ENCODE measurements at places on chromosomes 13 and 19.

- DNase-seq, result no peak
These were observed 349.6 kb upstream of the PCDH20 start for GRCh38 chr13:61765181-61765742.

GRCh38 chr13:79290595-79291244, 115.3 kb downstream of the RBM26 start:
- peak; percentile 73 for DNase-seq

- DNase-seq, result no peak
These were observed 107.2 kb downstream of the FNDC3A start for GRCh38 chr13:49082653-49083536.

GRCh38 chr19:16062789-16063188, 13.5 kb upstream of the TPM4 start:
- DNase-seq, result peak; percentile 76

DNA sequence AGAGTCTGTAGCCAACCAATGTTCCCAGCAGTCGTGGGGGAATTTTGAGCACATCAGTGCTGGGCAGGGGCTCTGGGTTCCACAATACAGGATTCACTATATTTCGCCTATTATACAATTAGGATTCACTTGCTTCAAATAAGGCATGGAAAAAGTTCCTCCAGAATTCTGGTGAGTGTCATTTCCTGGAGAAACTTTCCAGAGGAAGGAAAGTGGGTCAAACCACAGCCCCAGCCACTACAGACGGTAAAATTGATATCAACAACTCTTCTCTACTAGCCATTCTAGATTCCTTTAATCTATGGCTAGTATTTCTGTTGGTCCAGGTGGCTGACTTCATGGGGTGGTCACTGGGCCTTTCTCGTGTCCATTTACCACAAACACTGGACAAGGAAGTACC, 10.5 kb downstream of the MYCBP2 start:
- no peak for DNase-seq

GRCh38 chr13:20848944-20849343, 53.6 kb downstream of the XPO4 start:
- no peak for DNase-seq

DNA sequence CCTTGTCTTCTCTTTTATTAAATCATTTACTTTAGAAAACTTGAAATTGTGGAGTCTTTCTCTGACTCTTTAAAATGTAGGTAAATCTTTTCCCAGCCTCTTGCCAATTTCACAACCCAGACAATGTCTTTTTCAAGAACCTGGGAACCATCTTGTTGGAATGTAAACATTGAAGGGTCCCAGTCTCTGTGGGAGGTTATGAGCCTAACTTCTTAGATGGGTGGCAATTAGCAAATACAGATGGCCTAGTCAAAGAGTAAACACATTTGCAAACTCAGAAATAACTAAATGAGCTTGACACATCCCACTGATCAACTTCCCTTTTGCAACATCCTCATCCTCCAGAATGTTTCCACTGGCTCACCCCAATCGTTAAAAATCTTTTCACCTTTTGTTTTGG, 721.0 kb downstream of the PCDH9 start:
- no peak for DNase-seq

- DNase-seq, result peak; percentile 63
These were observed 13.3 kb upstream of the CACNG6 start for GRCh38 chr19:53977991-53978731.

- DNase-seq, result no peak
These were observed 1.5 kb downstream of the KCNN1 start for GRCh38 chr19:17968362-17968761.

DNA sequence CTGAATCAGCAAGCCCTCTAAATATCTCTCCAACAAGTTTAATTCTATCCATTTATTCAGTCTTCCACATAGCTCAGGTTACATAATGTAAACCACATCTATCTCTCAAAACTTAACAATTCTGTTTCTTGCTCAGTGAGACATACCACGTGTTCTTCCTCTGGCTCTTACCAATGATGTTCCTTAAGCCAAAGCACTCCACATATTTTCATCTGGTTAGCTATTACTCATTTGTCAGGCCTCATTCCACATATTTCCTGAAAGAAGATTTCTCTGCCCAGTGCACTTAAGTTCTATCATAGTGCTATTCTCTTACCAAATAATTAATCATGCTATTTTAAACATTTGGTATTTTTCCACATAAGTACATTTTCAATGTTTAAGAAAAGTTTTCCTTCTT, 403.3 kb upstream of the ATXN8OS start:
- DNase-seq, result no peak

DNA sequence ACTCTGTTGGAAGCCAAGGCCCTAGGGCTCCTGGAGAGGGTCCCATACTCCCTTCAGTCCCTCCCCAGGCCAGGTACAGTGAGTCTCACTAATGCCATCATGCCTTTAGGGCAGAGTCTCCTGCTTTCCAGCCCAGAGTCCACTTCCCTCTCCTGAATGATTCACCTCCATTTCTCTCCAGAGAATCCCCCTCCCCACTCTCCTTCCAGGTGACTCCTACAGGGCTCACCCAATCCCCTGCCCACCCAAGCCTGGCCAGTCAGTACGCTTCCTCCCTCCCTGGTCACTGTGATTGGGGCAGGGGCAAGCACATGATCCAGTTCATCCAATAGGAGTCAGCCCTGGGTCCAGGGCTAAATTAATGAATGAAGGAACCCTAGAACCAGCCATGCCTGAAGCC, 35.0 kb upstream of the PNMA8B start:
- no peak for DNase-seq

DNA sequence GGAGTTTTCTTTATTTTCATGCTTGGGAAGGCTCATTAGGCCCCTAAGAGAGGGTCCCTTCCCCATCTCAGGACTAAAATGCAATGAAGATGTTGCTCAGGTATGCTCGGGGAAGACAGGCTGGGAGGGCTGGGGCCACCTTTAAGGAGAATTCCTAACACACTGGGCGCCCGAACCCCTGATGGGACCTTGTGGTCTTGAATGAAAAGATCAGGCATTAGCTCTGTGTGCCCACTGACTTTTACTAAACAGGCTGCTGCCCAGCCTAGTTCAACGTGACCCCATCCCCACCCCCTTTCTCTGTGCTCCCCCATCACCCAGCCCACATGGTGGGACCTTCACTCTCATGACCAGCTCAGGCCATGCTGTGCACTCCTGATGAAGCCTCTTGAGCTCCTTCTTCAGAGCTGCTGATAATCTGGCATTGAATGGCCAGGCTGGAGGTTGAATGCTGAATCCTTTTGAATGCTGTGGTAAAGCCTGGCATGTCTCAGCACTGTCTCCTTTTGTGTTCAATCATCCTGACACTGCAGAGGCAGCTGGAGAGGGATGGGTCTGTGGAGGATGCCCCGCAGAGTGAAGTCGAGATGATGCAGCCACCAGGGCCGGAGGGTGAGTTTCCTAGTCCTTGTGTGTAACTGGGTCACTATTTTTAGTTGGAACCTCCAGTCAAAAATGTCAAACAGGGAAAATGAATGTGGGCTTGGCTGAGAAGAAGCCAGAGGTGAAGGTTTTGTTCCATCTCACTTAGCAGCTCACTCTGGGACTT, 209.1 kb downstream of the UQCRFS1 start:
- no peak for DNase-seq

GRCh38 chr13:114038211-114038613, 64.3 kb upstream of the C13orf46 start:
- no peak for DNase-seq

- DNase-seq, result no peak
These were observed 23.8 kb downstream of the SHC2 start for GRCh38 chr19:437041-437440.

DNA sequence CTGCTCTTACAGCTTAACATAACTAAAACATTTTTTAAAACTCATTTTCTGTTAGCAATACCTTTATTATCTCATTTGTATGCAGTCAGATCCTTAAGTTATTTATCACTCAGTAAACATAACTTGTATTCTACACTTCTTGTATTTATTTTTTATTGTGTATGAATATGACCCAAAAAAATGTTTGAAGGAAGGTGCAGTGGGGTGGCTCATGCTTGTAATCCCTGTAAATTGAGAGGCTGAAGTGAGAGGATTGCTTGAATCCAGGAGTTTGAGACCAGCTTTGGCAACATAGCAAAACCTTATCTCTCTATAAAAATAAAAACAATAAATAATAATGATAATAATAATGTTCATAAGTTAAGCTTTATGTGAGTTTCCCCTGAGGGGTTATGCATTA, 1004.8 kb downstream of the SLITRK5 start:
- DNase-seq, result no peak

- no peak for DNase-seq
These were observed 85.2 kb upstream of the USP29 start for GRCh38 chr19:57034544-57034943.

DNA sequence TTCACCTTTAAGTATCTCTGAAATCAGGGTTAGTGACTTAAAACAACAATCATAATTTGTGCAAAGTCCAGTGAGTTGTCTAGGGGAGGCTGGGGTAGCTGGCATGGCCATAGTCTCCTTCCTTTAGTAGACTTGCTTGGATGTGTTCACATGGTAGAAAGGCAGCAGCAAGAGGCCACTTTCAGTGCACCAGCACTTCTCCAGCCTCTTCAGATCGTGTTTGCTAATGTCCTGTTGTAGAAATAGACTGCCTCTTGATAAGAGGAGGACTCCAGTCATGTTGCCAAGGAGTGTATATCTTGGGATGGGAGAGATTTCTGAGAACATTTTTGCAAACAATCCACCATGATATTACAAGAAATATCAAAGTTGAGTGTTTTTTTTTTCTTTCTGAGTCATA, 22.9 kb downstream of the WDFY2 start:
- no peak for DNase-seq

DNA sequence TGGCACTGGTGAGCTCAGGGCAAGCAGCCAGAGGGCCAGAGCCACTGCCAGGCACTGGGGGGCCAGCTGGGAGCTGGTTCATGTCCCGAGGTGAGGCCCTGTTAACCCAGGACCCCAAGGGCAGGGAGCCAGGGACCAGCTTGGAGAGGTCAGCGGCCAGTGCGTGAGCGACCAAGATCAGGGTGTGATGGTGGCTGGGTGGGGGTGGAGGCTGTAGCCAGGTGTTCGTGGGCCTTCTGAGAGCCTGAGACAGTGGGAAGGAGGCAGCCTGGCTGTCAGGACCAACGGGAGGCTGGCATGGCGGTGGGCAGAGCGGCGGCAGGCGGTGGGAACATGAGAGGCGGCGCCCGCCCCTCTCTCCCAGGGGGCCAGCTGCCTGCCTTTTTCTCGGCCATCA, 8.1 kb upstream of the KPTN start:
- no peak for DNase-seq

GRCh38 chr19:33840382-33840781, 43.7 kb downstream of the KCTD15 start:
- no peak for DNase-seq

DNA sequence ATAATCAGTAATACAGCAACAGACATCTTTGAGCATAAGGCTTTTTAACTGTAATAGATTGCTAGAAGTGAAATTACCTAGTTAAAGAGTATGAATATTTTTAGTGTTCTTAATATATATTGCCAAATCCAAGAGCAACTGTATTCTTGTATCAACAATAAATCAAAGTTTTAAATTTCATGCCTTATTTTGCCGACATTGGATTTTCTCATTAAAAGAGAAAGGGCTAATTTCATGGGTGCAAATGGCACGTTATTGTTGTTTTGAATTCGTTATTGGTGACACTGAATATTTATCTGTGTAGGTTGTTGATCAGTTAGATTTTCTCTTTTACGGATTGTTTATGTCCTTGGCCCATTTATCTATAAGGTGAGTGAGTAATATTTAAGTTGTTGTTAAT, 97.1 kb downstream of the C1QTNF9 start:
- DNase-seq, result no peak

DNA sequence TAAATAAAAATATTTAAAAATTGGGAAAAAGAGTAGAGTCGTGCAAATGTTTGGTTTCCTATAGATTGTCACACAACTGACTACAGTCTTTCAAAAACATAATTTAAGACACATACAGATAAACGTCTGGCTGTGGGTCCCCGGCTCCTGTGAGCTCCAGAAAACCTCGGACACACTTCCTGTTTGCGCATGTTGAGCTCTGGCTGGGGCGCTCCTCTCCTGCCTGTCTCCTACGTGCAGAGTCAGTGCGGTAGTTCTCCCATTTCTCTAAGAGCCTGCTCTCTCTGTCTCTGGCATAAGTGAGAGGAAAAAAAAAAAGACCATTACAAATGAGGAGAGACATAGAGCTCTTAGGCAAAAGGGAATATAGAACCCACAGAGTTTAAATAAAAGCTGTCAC, 128.2 kb upstream of the OBI1 start:
- peak; percentile 32 for DNase-seq

DNA sequence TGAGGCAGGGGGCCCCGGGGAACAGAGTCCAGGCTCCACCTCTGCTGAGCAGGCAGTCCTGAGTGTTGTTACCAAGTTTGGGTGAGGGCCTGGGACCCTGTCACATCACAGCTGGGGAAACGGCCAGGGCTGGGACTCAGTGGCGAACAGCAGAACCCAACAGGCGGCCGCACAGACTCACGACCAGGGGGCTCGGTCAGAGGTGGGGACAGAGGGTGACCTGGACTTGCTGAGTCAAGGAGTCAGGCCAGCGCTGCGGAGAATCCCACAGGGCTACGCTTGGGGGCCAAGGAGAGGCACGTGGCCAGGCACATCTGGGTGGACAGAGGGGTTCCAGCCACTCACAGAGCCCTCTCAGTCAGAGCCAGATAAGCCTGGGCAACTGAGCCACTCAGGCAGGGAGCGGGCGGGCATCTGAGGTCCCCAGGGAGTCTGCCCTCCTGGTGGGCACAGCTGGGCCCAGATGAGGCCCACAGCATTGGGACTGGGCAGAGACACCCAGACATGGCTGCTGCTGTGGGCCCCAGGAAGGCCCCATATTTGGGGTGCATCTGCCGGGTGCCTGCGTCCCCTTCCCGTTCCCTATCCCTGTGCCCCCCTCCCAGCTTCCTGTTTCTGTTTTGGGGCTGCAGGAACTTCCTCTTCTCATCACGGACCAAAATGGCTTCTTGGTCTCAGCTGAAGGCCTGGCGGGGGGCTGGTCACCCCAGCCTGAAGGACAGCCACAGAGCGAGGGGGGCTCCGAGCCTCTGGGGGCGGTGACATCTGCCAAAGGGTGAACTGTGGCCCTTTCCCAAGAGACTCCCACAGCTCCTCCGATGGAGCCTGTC, 34.0 kb downstream of the CEBPA start:
- DNase-seq, result peak; percentile 34

DNA sequence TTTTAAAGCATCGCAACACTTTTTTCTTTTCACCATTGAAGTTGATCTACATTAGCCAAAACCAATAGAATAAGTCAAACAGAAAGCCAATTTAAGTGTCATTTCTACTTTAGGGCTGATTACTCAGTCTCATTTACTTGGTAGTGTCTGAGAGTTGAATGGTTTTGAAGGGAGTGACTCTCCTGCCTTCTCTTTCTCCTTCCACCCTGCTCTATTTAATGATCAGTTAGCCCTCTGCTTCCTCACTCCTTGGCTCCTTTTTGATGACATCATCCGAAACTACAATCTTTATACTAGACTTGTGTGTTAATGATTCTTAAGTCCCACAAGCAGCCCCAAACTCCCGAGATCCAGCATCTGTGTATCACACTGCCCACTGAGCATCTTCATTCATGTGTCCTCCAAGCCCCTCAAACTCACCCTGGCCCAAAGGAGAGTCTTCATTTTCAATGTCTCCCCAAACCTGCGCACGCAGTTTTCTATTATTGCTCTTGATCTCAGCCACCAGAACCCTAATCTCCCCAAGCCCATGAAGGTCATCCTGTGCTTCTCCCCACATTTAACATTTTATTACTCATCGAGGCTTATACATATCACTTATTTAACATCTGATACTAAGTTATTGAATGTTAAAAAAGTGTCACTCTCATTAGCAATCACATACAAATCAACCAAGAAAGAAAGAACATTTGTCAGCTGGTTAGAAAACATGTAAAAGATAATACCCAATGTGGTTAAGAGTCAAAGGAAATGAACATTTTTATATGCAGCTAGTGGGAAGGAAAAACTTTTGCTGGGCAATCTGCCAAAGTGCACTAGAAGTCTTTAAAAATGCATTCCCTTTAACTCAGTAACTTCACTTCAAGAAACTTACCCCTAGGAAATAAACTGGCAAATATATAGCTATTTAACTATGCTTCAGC, 32.2 kb upstream of the ARGLU1 start:
- peak; percentile 52 for DNase-seq
